ENCODE measurements at places on chromosomes 12 and 14. TPM values are rescaled to one million over a fixed set of nuclear protein-coding genes. Genes with fewer than 3 reads are reported as not detected.

DNA sequence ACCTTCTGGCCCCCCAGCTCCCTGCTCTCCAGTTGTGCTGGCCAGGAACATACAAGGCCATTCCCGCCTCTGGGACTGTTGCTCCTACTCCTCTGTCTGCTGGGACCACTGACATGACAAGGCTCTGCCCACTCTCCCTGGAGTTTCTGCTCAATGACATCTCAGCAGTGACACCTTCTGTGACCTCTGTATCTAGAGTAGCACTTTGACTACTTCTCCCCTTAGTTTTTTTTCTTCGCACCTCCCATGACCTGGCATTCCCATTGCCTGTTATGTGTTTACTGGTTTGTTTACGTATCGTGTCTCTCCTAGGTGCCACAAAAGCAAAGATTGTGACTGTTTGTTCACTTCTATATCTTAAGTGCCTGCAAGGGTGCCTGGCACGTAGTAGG lies 40.1 kb upstream of the TMEM263 start:
- no peak for DNase-seq

DDX11 gene
- 61.6 TPM for polyA plus RNA-seq

DNA sequence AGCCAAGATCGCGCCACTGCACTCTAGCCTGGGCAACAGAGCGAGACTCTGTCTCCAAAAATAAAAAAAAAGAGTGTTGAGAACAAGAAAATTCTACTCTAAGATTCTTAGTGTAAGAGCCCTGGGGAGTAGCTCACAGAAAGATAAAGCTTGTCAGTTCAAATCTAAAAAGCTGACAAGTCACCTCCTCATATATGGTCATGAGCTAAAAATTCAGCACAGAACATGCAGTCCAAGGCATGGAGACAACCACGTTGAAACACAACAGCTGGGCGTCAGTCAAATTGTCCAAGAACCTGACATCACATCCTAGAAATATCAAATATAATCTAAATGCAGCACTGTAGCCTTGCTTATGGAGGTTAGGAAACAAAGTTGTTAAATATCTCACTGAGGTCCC lies 47.8 kb downstream of the CLIP1 start:
- DNase-seq: no peak

GRCh38 chr12:97877404-97877803 lies 414.8 kb downstream of the RMST start:
- no peak for DNase-seq

- no peak for DNase-seq
These were observed 8.3 kb upstream of the INSM2 start for GRCh38 chr14:35525695-35526094.

- DNase-seq: no peak
These were observed 5.9 kb upstream of the APOLD1 start for GRCh38 chr12:12779529-12779928.

MAP1LC3B2 gene
- polyA plus RNA-seq: 0.39 TPM

- DNase-seq: no peak
These were observed 69.8 kb downstream of the OSBPL8 start for GRCh38 chr12:76489737-76490136.

GRCh38 chr14:104856869-104857860 lies 7.9 kb upstream of the CEP170B start:
- no peak for DNase-seq

DNA sequence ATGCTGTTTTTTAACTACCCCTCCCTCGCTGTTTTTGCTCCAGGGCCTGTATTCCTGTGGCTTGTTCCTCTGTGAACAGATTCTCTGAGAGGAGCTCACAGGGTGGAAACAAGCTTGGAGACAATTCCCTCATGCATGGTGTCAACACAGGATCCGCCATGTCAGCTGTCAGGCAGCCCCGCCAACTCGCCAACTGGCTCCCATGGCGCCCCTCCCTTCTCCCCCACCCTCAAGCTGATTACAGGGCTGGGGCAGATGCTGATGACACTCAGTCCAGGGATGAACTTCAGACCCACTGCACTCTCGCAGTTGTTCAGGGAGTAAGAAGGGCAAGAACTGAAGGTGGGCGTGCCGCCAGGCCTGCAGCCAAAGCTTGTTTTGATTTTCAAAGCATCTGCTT lies 229.9 kb downstream of the NTF3 start:
- DNase-seq: no peak

PAH gene
- 3.9 TPM for polyA plus RNA-seq

LRRC43 gene
- polyA plus RNA-seq: 0.39 TPM

- DNase-seq: no peak
These were observed 193.9 kb upstream of the DDHD1 start for GRCh38 chr14:53346988-53347387.

- no peak for DNase-seq
These were observed 5.4 kb downstream of the ACAD10 start for GRCh38 chr12:111691262-111691661.

- no peak for DNase-seq
These were observed 1187.3 kb upstream of the SEL1L start for GRCh38 chr14:82720946-82721345.

DNA sequence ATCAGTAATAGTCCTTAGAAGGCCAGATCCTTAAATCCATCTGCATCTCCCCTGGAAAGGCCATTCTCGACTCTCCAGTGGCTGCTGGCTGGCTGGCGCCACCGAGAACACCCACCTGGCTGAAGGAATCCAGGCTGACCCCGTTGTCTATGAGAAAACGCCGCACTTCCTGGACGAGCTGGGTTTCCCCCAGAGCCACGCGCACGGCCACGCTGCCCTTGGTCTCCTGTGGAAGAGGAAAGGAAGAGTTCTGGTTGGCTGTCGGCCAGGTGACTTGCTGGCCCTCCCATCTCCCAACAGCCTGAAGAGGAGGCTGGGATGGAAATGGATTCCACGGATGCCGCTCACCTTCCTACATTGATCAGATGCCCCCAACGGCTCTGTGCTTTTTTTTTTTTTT lies 23.9 kb downstream of the RBM19 start:
- DNase-seq: no peak

GRCh38 chr12:68970306-68970705 lies 37.3 kb upstream of the CPM start:
- no peak for DNase-seq

- DNase-seq: peak; percentile 73
These were observed 82.3 kb downstream of the RIMBP2 start for GRCh38 chr12:130633771-130634170.

DNA sequence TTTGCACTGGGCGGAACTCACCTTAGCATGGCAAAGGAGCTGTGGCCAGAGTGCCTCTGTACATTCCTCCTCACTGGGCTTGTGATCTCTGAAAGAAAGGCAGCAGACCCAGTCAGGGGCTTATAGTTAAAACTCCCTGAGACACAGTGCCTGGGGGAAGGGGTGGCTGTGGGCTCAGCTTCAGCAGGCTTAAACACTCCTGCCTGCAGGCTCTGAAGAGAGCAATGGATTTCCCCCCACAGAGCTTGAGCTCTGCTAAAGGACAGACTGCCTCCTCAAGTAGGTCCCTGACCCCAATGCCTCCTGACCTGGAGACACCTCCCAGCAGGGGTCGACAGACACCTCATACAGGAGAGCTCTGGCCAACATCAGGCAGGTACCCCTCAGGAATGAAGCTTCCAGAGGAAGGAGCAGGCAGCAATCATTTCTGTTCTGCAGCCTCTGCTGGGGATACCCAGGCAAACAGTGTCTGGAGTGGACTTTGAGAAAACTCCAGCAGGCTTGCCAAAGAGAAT lies 327.5 kb upstream of the SLC16A7 start:
- no peak for DNase-seq

- no peak for DNase-seq
These were observed 971.7 kb downstream of the FSCB start for GRCh38 chr14:43535231-43535838.

GRCh38 chr14:38405851-38406635 lies 150.2 kb upstream of the CLEC14A start:
- DNase-seq: no peak

DIO3 gene
- polyA plus RNA-seq: 0.33 TPM

DNA sequence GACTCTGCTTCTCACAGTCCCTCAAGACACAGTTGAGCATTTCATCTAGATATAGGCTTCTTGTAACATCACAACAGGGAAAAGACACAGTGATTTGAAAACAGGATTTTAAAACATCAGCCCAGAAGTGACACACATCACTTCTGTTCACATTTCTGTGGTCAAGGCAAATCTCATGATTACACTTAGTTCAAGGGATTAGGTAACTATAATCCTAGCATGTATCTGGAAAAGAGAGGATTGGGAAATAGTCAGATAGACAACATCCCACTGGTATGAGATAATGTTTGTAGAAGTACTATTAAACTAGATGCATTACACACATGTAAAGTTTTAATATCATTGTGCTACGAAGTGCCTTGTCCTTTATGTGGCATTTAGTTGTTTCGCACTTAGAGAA lies 252.6 kb upstream of the PRKD1 start:
- DNase-seq: no peak

RPS6KL1 gene
- polyA plus RNA-seq: 9.4 TPM

DNA sequence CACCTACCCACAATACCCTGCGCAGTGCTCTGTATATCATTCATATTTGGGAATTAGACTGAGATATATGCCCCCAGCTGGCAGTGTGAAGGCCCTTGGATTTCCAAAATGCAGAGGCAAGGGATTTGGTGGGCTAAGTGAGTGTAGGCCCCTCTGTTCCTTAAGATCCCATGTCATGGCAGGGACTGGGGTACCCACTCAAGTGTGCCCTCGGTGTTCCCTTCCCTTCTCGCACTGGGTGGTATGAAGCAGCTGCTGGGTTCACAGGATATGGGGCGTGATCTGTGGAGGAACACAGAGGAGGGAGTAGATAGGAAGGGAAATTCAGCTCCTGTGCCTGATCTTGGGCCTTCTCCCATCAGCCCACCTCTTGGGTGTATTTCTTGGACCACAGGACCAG lies 63.1 kb upstream of the VASH1 start:
- no peak for DNase-seq

DNA sequence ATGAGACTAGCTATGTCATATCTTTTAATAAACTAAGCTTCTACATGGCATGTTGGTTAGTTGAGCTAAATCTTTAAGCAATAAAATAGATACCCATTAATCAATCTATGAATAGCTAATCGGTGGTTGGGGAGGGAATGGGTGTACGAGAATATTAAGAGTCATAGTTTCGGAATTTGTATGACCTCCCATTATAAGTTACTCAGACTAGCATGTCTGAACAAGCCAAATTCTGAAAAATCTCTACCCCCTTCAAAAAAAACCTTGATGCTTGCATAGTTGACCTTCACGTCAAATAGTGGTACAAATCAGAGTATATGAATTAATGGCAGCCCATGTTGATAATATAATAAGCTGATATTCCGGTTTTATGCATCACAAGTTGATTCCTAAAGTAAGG lies 60.0 kb downstream of the PLEKHG7 start:
- DNase-seq: no peak

FBRSL1 gene
- 18.4 TPM for polyA plus RNA-seq

- DNase-seq: no peak
These were observed 6.7 kb upstream of the FZD10 start for GRCh38 chr12:130155416-130156073.

DNA sequence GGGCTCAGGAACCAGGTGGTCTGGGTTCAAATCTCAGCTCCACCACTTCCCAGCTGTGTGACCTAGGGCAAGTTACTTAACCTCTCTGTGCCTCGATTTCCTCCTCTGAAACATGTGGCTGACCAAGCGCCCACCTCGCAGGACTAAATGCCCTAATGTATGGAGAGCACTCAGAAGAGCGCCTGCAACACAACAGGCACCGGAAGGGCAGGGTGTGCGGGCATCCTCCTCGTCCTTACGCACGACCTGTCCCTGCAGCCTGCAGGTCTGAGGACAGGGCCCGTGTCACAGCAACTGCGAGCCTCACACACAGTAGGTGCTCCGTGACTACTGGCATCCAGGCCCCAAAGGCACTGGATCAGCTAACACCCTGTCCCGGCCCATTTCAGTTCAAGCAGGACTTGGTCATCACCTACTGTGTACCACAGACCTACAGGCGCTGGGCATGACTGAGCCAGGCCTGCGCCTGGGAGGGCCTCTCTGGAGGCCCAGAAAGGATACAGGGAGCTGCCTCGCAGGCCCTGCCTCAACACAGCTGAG lies 131.5 kb downstream of the NCOR2 start:
- DNase-seq: no peak

- no peak for DNase-seq
These were observed 113.4 kb downstream of the ETV6 start for GRCh38 chr12:11762723-11763326.

DNA sequence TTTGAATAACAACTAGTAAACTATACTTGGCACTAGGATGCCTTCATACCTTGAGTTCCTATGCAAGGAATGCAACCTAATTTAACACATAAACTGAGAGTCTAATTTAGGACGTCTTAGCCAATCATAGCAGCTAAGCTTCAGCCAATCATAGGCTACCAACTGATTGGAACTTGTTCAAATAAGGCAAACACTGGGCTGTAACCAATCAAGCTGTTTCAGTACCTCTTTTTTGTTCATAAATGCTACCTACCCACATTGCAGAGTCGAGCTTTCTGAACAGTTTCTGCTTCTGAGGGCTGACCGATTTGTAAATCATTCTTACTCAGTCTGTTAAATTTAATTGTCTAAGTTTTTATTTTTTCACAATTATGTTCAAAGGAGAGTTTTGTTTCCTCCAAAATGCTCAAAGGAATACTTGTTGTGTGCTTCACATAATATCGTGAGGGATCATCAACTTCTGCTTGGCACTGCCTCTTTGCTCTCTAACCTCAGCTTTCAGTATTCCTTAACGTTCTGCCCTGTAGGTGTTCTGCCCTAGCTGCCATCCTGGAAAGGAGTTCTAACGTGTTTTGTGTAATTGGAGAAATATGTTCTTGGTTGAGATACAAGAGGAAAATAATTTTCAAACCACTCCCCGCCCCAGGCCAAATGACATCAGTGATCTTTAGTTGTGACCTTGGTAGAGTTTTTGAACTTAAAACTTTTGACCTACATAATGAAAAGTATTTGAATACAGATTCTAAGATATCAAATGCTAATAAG lies 380.4 kb upstream of the MIS18BP1 start:
- DNase-seq: no peak

GRCh38 chr12:127809275-127809674 lies 457.7 kb upstream of the TMEM132C start:
- no peak for DNase-seq

TAMALIN gene
- 2.6 TPM for polyA plus RNA-seq

GRCh38 chr12:128033473-128033872 lies 233.5 kb upstream of the TMEM132C start:
- DNase-seq: no peak

DNA sequence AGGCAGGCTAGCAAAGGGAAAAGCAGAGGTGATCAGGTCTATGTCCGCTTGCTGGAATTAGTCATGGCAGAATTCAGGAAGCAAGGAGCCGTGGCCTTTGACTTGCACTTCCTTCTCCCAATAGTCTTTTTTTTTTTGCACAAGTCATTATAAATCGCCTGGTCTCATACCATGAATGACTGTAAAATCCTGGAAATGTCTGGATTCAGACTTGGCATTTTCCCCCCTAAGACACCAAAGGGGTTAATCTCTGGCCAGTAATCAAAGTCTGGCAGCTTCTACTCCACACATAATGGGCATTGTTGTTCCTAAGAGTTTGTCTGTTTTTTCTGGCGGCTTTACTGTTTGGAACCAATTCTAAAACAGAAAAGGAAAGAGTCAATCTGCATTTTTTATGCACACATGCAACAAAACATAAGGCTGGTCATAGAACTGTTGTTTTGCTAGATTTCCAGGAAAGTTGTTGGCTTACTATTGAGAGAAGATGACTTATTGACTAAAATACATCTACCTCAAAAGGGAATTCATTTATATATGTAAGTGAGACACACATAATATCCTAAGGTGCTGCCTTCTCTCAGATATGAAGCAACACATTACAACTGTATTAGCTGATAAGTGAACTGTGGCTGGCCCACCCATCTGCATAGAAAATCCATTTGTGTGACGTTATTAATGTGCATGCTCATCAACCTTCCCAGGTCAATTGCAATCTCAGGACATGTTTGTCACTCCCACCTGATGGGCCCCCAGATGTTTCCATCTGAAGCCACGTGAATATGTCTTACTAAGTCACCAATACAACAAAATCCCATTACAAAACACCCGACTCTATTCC lies 157.3 kb downstream of the BTG1 start:
- DNase-seq: no peak

Measured in H1 (cell line).